ENCODE measurements at places on chromosomes 12 and 14. TPM values are rescaled to one million over a fixed set of nuclear protein-coding genes. Genes with fewer than 3 reads are reported as not detected.

DNA sequence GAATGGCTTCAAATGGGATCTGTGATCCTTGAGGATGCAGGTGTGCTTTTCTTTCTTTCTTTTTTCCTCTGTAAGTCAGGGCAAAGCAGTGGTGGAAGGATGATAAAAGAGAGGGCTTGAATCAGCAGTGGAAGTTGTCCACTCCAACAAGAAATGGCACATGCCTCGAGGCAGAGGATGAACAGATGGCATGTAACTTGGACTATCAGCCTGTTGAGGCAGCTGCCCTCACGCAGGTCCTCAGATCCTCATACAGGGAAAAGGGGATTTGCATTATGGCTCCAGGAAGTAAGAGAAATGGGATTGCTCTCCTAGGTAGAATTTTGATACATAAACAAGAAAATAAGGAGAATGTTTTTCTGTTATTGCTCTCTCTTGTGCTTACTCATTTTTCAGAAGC, 368.0 kb downstream of the FUT8 start:
- no peak overlapping the region for H3K4me3 ChIP-seq
- H3K27ac ChIP-seq, result no peak overlapping the region
- no peaks in the 10 kb centered on the region for H3K36me3 ChIP-seq
- no peaks in the 10 kb centered on the region for H3K4me1 ChIP-seq

ETFBKMT gene
- total RNA-seq, result 2.9 TPM

GRCh38 chr12:64627771-64628170, 17.5 kb downstream of the RASSF3 start:
- H3K4me1 ChIP-seq, result no peaks in the 10 kb centered on the region
- H3K36me3 ChIP-seq, result no peaks in the 10 kb centered on the region
- DNase-seq, result no peak
- no peak overlapping the region for H3K4me3 ChIP-seq
- H3K27ac ChIP-seq, result no peak overlapping the region

GRCh38 chr12:47763481-47764346, 5.0 kb upstream of the RAPGEF3 start:
- H3K27ac ChIP-seq, result no peak overlapping the region
- H3K4me1 ChIP-seq, result no peaks in the 10 kb centered on the region
- H3K36me3 ChIP-seq, result no peaks in the 10 kb centered on the region
- H3K4me3 ChIP-seq, result no peak overlapping the region
- no peaks in the 10 kb centered on the region for H3K27me3 ChIP-seq

NUP37 gene
- 5.5 TPM for total RNA-seq

MSI1 gene
- 5.6 TPM for total RNA-seq

KERA gene
- not detected for total RNA-seq

DNA sequence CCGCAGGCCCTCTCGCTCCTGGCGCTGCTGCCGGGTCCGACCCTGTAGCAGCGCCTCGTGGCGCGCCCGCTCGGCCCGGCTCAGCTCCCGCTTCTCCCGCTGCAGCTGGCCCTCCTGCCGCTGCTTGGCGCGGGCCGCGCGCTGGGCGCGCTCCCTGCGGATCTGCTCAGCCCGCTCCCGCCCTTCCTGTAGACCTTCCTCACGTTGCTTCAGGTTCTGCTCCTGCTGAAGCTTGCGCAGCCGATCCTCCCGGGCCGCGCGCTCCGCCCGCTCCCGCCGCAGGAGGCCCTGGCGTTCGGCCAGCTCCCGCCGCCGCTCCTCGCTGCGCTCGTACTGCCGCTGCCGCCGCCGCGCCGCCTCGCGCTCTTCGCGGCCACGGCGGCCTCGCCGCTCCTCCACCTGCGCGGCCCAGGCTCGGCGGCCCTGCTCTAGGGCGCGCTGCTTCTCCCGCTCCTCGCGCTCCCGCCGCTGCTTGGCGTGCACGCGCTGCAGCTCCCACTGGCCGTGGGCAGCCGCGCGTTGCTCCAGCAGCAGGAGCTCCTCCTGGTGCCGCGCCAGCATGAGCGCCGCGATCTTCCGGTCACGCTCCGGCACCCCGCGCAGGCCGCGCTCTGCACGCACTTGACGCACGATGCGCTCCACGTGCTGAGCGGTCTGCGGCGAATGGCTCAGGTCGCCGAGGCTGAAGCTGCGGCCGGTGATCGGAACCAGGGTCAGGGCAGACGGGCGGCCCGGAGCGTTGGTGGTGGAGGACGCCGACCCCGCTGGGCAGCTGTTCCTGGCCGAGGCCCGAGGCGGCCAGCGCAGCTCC, 2.4 kb downstream of the CCDC177 start:
- no peak overlapping the region for H3K27ac ChIP-seq
- peaks cover 7% of the 10 kb centered on the region for H3K4me1 ChIP-seq
- H3K36me3 ChIP-seq, result no peaks in the 10 kb centered on the region
- peaks cover 2% of the 10 kb centered on the region for H3K27me3 ChIP-seq

DNA sequence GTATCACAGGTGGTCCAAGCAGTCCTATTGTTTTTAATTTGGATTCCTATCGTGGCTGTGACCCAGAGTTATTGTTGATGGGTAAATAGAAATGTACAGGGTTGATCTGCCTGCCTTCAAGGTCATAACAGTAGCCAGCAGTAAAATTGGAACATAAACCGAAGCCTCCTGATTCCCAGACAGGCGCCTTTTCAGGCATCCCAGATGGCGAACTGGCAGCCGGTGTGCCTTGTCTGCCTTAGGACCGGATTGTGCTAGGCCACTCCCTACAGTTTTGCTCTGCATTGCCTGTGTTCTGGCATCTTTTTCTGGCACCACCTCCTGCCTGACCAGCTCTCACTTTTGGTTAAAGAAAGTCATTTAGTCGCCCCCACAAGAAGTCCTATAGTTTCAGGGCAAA, 22.2 kb downstream of the TMEM117 start:
- no peaks in the 10 kb centered on the region for H3K27me3 ChIP-seq
- H3K4me1 ChIP-seq, result no peaks in the 10 kb centered on the region
- no peak overlapping the region for H3K27ac ChIP-seq
- no peaks in the 10 kb centered on the region for H3K36me3 ChIP-seq
- no peak overlapping the region for H3K4me3 ChIP-seq
- no peak for DNase-seq

CAPZA3 gene
- not detected for total RNA-seq

BMP4 gene
- total RNA-seq, result 2.1 TPM

Measured in pancreas (tissue), 10 donors.